ENCODE measurements at places on chromosomes 4 and X.

DNA sequence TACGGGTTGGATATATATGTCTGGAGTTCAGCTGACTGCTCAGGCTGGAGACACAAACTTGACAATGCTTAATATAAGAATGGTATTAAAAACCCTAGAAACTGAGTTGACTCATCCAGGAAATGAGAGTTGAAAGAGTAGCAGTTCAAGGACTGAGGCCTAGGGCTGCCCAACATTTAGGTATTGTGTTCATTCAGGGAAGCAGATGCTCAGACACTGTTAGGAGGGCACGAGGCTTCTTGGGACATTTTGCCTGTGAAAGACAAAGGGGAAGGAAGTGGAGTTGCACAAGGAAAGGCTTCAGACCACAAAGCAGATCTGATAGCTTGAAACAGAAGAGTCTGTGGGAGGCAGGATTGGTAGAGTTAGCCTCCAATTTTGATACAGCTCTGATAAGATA, 52.0 kb upstream of the HS3ST1 start:
- no peak for DNase-seq

DNA sequence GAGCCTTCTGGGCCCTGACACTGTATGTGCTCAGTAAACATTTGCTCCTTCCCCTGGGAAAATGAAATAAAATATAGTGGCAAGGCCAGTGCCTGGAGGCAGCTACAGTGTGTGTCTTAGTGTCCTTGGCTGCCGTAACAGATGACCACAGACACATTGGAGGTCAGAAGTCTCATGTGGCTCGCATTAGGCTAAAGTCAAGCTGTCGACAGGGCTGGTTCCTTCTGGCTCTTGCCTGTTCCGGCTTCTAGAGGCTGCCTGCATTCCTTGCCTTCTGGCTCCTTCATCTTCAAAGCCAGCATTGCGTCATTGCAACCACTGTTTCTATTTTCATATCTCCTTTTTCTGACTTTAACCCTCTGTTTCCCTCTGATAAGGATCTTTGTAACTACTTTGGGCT, 83.6 kb upstream of the STX18 start:
- no peak for DNase-seq

DNA sequence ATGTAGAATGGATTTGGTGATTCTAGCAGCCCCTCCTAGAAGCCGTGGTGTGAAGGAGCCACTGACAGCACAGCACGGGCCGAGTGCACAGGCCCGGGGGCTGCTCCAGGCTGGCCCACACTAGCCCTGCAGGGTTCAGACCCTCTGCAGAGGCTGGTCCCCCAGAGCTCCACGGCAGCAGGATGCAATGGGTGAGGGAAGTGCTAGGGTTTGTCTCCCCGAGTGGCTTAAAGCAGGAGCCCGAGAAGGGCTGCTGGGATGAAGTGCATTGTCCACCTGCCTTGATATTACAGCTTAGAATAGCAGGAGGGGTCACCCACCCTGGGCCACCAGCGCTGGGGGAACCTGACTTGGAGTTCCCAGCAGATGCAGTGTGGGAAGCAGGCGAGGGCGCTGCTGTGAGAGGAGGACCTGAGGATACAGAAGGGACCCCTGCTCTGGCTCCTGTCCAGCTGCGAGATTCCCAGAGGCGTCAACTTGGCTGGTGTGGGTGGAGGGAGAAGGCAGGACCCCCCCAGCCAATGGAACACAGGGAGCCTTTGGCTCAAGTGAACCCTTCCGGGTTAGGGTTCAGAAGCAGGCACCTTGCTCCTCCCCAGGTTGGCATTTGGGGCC, 30.0 kb downstream of the WDR1 start:
- no peak for DNase-seq

GRCh38 chr4:37549041-37549440, 137.1 kb downstream of the RELL1 start:
- no peak for DNase-seq

DNA sequence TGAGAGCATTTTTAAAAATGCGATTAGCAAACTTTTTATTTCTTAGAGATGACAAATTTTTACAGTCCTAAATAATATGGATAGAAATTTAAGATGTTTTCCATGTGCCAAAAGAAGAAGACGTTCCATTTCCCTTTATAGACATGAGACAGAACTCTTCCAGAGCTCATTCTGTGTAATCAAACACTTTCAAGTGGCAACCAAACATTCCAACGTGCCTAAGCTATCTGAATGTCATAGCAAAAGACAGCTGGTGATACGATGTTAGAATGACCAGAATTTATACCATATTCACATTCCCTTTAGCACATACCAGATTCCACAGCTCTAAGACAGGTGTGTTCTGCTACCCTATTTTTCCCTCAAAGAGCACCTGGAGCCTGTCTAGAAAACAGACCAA, 133.2 kb downstream of the ENOX2 start:
- DNase-seq = no peak

- DNase-seq = peak; percentile 64
These were observed 242.0 kb downstream of the BCOR start for GRCh38 chrX:39855748-39856129.

GRCh38 chrX:25851141-25851540, 287.0 kb upstream of the MAGEB18 start:
- DNase-seq = no peak

DNA sequence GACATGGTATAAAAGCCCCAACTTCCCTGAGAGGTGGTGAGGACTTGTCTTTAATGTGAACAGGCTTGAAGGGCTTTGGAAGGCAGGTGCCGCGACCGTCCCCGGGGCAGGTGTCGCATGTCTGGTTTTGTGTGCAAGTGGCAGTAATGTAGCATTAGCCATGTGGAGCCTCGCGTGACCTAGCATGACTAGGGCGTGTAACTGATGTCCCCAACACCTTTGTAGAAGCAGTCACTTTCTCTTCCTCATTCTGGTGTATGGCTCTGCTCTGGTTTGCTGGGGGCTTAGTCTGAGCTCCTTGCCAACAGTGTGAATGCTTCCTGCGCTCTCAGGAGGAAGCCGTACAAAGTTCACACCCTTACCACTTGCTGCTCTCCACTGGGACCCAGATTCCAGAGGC, 145.7 kb downstream of the AMMECR1 start:
- DNase-seq = no peak

DNA sequence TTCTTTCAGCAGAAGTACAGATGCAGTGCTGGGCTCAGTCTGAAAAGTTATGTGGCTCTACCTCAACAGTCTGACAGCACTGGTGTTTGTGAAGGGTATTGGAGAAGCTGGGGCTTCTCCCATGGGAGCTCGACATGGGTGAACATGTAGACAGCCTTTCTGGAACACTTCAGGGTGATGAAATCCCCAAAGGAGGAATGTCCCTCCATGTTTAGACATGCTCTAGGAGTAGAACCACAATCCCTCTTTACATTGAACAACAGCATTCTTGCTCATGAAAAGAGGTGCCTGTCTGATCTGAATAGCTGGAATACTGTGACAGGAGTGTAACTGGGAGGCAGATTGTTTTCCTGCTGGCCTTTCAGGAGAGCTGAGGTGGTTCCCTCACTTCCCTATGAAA, 53.8 kb upstream of the NAP1L2 start:
- no peak for DNase-seq

- no peak for DNase-seq
These were observed 260.7 kb upstream of the SFRP2 start for GRCh38 chr4:154049457-154050181.

GRCh38 chr4:39201963-39202362, 19.6 kb downstream of the WDR19 start:
- DNase-seq = no peak

DNA sequence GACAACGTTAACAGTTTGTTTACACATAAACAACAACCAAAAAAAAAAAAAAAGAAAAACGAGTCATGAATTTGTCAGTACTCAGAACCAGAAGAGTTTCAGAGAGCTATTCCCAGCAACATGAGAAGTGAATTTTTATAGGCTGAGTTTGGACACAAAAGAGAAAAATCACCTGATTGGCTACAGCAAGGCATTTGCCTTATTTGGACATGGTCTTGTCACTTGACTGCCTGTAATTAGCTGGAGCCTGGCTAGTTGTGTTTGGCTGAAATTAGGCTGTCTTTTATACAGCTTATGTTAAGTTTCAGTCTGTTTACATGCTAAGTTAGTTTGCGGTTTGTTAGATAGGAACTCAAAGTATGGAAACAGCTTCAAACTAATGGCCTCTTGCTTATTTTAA, 880 bp upstream of the TEX13A start:
- no peak for DNase-seq

DNA sequence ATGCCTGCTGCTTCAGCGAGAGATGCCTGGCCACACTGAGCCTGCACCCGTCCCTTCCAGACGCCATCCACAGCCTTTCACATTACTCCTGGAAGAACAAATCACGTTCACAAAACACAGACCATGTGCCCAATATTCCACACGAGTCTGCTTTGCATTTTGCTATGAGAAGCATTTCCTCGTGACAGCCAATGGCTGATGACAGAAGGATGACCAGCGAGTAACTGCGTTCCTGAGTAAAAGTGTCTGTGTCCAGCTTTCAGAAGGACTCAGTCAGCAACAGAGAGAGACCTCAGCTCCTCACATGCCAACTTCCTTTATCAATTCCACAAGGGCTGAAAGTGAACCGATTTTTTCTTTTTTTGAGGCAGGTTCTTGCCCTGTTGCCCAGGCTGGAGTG, 19.5 kb downstream of the NAT8L start:
- DNase-seq = no peak

GRCh38 chrX:635428-636090, 5.0 kb downstream of the SHOX start:
- no peak for DNase-seq

- no peak for DNase-seq
These were observed 960.8 kb upstream of the PRKX start for GRCh38 chrX:4674028-4674782.

DNA sequence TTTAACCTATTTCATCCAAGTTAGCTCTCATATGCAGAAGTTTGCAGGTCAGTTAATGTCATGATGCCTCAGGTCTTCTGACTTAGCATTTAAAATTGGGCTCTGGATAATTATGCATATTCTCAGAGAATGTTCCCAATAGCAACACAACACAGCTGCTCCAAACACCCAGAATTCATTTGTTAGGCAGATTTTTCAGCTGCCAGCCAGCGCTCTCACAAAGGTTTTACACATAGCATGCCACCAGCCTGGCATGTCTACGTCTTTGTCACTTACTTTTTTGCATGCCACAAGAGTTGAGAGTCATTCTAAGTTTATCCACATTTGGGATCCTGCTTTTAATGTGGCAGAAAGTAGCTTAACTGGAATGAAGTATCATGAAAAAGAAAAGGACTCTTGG, 84.8 kb downstream of the LIMCH1 start:
- no peak for DNase-seq

- no peak for DNase-seq
These were observed 517.7 kb downstream of the BCOR start for GRCh38 chrX:39580043-39580442.

- DNase-seq = no peak
These were observed 9.0 kb downstream of the UBE2K start for GRCh38 chr4:39706741-39707511.

GRCh38 chr4:75786938-75787337, 62.6 kb downstream of the USO1 start:
- no peak for DNase-seq

- no peak for DNase-seq
These were observed 69.2 kb downstream of the PLS3 start for GRCh38 chrX:115630204-115630603.

DNA sequence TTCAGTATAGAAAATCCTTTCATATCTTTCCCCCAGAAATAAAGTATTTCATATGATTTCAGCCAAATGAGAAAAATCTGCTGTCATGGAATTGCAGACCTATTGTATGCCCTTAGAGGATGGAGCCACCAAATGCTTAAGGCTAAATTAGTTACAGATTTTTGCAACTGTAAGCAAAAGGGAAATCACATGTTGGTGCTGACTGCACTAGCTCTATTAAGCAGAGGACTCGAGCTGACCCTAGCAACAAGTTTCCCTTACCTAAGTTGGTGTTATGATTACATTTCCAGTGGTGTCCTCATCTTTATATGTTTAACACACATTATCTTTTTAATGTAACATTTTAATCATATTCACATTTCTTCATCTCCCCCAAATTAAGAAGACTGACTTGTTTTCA, 58.3 kb upstream of the DOCK11 start:
- no peak for DNase-seq

DNA sequence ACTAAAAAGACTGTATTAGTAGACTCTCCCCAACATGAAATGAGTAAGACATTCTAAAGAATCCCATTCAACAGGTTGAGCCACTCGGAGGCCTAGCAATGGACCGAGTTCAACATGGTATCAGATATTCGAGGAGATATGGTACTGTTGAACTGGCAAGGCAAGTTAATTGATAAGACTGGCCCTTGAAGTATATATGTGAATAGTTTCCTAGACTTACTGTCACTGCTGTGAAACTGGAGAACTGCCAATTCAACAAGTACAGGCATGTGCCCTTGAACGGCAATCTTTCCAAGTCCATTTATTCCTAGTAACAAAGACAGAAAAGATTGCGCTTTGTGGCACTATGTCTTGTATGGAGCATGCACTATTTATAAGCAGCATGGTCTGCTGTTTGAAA, 24.4 kb downstream of the FAT1 start:
- DNase-seq = no peak
